HS-5 (cell line): ENCODE measurements at places on chromosomes 4 and X.

GRCh38 chr4:3017504-3017903 is 54.1 kb downstream of the GRK4 start:
- no peak for DNase-seq

DNA sequence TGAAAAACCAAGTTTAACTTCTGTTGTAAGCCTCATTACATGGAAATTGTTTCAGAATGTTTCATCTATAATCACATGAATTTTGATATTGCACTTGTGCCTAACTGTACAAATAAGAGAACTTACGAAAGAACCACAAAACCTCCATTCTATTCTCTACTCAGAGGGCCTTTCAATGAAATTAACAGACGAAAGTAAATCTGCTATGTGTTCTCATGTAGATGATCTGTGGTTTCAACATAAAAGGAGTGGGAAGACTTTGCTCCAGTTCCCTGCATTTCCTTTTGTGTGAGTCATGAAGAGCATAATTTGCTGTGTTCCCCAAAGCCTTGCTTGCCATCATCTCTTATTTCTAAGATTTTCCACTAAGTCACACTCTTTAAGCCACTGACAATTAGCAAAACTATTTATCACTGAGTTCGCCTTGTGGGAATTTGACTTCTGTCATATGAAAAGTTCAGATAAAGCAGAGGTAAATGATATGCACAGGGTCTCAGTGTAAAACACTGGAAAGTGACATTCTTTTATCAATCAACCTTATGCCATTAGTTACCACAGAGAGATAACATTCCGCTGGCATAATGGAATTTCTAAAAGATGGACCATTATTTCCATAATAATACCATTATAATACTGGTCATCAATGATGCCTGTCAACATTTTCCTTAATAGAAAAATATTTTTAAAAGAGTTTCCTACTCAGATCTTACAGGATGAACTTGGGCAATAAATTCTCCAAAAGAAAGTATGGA is 329.8 kb downstream of the NR3C2 start:
- DNase-seq: peak; percentile 3

GRCh38 chr4:69497076-69497475 is 1.4 kb upstream of the UGT2B4 start:
- DNase-seq: peak; percentile 78

GRCh38 chr4:5488413-5488812 is 219.9 kb downstream of the EVC2 start:
- no peak for DNase-seq

- no peak for DNase-seq
Observed at GRCh38 chr4:123783921-123784320, 387.3 kb downstream of the SPRY1 start.

DNA sequence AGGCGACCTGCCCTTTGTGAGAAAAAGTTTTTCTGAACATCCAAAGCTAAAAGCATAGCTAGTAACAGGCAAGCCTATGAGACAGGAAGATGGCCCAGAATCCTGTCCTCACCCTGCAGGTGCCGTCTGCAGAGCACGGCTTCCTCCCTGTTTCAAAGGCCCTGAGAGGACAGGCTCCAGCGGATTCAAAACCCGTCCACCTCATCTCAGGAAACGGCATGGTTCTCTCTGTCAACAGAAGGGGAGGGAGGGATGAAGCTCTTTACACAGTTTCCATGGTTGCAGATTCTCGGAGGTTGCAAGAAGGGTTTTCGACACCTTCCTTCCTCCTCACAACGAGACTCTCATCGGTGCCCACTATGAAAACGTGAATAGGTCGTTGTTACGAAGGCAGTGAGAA is 8.3 kb downstream of the PPP2R3B start:
- DNase-seq: no peak

- no peak for DNase-seq
Observed at GRCh38 chr4:159268607-159269006, 165.7 kb downstream of the RAPGEF2 start.

- no peak for DNase-seq
Observed at GRCh38 chr4:15779306-15779705, 1.2 kb downstream of the CD38 start.

DNA sequence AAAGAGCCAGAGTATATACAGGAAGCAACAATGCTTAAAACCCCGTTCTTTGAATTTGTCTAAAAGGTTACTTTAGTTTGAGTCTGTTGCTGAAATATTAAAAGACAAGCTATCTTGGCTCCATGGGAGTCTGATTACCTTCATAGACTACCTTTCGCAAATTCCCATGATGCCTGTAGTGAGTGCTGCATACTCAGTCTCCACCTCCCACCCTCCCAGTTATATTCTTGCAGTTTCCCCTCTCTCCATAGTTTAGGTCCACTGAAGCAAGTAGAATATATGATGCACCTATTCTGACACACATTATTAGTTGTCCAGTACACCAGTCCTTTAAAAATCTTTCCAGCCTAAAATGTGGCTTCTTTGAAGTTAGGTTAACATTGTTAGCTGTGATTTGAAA is 2.4 kb downstream of the CNKSR2 start:
- no peak for DNase-seq

GRCh38 chr4:47031011-47031678 is at the start of gene GABRB1:
Gene GABRB1 (plus strand): TSS chr4:47031567.
- peak; percentile 50 for DNase-seq

DNA sequence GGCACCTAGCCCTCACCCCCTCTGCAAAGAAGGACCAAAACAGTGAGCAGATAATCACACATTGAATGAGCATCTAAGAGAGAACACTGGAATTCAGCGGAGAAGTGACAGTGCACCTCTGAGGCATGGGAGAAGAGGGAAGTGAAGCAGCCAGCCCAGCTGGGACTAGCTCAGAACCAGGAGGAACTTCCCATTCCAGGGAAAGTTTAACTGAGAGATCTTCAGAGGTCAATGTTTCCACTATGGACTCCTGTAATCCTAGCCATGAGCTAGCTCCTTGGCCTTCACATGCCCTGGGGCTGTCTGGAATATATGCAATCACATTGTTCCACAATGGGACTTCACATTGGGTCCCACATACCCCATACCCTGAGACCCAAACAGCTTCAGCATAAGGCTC is 24.4 kb downstream of the TLR6 start:
- DNase-seq: no peak

DNA sequence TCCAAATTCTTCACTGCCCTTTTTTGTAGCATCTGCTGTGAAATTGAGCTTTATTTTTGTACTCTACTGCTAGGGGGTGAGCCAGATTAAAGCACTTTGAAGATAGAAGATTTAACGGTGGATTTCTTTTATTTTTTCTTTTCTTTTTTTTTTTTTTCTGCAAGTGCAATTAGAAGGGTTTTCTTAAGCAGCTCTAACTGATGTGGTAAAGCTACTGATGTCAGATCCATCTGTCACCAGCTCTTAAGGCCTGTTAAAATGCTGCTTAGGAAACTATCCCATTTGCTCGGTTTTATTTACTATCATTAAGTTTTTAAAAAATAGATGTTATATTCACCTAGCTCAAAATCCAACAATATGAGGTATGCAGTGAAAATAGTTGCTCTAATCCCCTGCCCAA is 7.1 kb downstream of the NDUFA1 start:
- no peak for DNase-seq

- DNase-seq: no peak
Observed at GRCh38 chrX:24981030-24981429, 34.7 kb downstream of the ARX start.

DNA sequence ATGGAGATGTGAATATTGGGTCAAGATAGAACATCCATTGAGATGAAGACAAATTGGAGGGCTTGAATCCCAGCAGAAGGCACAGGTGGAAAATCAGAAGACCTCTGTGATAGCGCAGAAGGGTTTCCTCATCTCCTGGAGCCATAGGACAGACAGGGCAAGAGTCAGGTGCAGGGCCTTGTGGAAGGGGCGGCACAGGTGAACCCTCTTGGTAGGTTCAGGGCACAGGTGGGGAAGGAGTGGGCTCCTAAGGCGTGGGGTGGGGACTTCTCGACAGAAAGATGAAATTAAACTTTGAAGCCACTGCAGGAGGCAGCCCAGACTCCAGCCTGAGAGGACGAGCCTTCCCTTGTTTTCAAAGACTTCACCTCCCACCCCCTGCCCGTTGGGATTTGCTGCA is 9.3 kb upstream of the RGS12 start:
- DNase-seq: no peak

GRCh38 chr4:32768664-32769389 is 2048.7 kb downstream of the PCDH7 start:
- no peak for DNase-seq

- no peak for DNase-seq
Observed at GRCh38 chr4:164224871-164225270, 529.1 kb upstream of the SMIM31 start.

GRCh38 chrX:12997906-12998687 is 23.2 kb downstream of the TMSB4X start:
- no peak for DNase-seq

DNA sequence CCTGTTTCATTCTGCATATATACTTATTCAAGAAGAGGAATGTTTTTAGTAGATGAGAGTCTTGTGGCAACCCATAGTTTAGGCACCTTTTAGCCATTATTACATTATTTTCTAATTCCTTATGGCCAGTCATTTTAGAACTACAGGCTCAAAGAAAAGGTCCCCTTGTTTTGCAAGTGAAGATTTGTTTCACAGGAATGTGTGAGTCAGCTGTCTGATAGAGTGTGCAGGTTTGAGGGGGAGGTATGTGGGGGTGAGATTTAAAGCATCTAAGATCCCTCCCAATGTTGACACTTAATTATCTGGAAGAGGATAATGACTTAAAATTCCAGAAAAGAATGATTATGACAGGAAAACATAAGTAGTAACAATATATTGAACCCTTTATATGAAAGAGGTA is 495.6 kb downstream of the KCNIP4 start:
- no peak for DNase-seq

DNA sequence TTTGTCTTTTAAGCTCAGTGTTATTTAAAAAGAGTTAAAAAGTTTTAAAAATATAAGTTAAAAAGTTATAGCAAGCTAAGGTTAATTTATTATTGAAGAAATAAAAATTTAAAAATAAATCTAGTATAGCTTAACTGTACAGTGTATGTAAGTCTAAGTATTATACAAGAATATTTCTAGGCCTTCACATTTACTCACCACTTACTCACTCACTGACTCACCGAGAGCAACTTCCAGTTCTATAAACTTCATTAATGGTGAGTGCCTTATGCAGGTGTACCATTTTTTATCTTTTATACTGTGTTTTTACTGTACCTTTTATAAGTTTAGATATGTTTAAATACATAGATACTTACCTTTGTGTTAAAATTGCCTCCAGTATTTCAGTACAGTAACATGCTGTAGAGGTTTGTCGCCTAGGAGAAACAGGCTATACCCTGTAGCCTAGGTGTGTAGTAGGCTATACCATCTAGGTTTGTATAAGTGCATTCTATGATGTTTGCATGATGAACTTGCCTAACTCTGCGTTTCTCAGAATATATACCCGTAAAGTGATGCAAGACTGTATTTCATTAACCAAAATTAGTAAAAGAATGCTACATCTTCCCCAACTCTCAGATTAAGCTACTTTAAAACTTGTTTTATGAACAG is 202.9 kb downstream of the CFAP299 start:
- DNase-seq: peak; percentile 52

DNA sequence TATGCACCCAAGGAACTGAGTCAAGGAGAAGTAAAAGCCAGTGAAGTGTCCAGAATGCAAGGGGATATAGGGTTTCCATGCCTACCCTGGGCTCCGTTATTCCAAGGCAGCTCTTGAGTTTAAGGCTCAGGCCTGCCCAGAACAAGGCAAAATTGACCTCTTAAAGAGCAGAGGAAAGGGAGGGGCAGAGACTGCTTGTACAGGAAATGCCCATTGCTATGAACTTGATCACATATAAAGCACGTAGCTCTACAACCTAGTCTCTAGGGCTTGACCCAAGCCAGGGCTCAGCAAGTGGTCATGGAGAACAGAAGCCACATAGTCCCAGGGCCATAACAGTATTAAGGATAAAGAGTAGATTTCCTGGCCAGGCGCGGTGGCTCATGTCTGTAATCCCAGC is 58.2 kb upstream of the MSN start:
- DNase-seq: no peak

- DNase-seq: no peak
Observed at GRCh38 chr4:103171006-103171405, 27.1 kb downstream of the CENPE start.

- DNase-seq: no peak
Observed at GRCh38 chrX:111133389-111133788, 37.4 kb downstream of the PAK3 start.

DNA sequence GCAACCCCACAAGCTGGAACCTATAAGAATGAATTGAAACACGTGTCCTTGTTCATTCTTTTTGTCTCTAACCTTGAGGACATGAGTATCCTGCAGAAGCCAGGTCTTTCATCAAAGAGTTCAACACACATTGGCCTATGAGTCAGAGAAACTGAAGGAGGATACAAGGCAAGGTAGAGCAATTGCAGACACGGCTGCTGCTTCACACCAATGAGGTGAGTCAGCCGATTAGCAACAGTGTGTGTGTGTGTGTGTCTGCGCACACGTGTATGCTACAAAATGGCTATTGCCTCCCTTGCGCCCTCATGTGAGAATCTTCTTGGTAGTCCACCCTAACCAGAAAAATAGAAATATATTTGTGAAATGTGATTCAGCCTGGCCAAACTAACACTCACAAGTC is 1477.7 kb upstream of the IGFBP7 start:
- no peak for DNase-seq

DNA sequence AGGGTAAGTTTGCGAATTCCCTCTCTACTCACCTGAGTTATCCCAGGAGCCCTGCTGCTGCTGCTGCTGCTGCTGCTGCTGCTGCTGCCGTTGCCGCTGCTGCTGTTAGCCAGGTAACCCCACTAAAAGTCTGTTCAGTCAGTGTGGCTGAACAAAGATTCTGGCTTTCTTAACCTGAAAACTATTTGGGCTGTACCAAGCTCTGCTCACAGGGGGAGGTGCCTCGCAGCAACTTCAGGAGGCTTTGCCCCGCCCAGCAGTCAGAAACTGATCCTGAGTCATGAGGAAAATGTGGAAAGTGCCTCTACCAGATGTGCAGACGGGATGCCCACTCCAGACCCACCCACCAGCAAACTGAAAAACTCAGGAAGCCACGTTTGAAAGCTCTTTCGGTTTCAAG is at the start of gene CAPN6:
CAPN6 (minus strand) TSS at position 145 of the 400 bp plus-strand sequence. CDS start 6,547 bp downstream, outside the sequence.
- no peak for DNase-seq

DNA sequence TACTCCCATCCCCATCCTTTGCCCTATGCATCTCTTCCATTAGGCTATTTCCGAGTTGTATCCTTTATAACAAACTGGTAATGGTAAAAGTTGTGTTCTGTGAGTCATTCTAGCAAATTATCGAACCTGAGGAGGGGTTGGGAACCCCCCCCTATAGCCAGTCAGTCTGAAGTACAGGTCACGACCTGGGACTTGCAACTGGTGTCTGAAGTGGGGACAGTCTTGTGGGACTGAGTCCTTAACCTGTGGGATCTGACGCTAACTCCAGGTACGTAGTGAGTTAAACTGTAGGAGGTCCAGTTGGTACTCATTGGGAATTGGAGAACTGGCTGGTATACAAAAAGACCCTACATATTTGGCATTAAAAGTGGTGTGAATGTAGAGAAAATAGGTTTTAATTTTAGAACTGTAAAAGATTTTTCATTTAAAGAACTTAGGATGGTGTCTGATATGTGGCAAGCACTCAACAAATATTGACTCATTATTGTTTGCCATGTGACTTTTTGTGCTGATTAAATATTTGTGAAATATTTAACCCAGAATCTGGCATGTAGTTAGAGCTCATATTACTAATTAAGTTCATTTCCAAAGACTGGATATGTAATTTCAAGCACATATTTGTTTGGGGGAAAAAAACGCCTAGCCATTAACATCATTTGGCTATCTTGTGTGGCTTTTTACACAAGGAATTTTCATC is 50.7 kb downstream of the CHST7 start:
- DNase-seq: no peak

GRCh38 chr4:83542225-83542624 is 6.3 kb downstream of the GPAT3 start:
- DNase-seq: no peak

- no peak for DNase-seq
Observed at GRCh38 chr4:112057470-112057869, 87.8 kb upstream of the FAM241A start.
